Stimulated activated CD4-positive, alpha-beta T cell treated with anti-CD3 and anti-CD28 coated beads, Interleukin-12 subunit alpha, Interleukin-12 subunit beta, amount 100 ng/mL, for 48 hours (primary cell): ENCODE measurements at places on chromosomes 1 and 21.
A peak's percentile ranks its signal among the peaks of the same experiment; 100 is the strongest.

DNA sequence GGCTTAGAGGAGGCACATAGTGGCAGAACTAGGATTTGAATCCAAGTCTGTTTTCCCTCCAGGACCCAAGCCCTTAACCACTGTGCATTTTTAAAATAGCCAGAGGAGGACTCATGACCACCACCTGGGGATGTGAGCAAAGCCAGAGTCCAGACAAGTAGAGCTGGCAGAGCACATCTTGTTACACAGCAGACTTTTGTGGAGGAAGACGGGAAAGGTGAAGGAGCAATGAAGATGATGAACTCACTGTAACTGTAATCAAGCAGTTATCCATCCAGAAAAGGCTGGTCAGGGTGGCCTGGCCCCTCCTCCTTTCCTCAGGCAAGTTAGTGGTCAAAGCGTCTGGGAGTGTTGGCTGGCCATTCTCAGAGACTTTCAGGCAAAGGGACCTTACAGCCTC, 50.9 kb downstream of the SLC44A3 start:
- DNase-seq, result no peak

GRCh38 chr21:27423906-27424595, 457.2 kb upstream of the ADAMTS5 start:
- DNase-seq, result no peak

- DNase-seq, result no peak
These were observed 2.8 kb upstream of the SERINC2 start for GRCh38 chr1:31409946-31410858.

- DNase-seq, result no peak
These were observed 70.0 kb downstream of the SCCPDH start for GRCh38 chr1:246794048-246794827.

- no peak for DNase-seq
These were observed 82.4 kb downstream of the PLXNA2 start for GRCh38 chr1:208161656-208162375.

DNA sequence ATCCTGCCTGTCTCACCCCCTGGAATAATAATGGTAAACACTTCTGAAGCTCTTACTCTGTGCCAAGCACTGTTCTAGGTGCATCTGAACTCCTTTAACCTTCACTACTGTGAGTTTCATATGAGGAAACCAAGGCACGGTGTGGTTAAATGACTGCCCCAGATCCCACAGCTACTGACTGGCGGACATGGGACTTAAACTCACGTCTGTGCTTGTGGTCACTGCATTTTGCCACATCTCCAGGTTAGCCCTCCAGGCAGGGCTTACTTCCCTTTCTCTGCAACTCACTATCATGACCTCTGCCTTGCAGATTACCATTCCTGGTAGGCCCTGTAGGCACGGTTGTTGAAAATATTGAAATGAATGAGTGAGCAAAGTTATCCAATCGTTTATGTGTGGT, 83.4 kb downstream of the ADSS2 start:
- DNase-seq, result no peak

DNA sequence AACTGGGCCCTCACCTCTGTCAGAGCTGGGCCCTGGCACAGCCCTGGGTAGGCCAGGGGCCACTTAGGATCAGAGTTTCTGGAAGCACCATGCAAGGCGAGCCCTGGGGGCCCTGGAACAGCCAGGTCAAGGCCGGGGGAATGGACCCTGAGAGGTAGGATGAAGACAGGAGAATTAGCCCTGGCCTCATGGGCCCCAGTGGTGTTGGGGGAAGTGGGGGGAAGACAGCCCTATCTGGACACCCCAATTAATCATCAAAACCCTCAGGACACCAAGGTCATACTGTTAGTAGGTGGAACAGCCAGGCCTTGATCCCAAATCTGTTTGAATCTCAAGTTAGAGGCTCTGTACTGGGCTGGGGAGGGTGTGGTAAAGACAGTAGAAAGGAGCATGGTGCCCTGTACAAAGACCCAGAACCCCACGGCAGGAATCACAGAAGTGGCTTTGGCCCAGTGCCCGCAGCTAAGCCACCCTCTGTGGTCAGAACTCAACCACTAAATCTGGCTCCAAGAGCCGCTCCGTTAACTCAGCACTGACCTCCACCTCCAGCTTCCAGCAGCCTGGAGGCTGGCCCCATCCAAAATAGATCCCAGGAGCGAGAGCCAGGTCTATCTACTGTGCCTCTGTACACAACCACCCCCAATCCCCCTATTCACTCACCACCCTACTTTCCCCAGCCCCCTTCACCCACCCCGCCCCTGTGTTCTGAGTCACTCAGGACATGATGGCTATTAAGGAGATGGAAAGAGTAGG, 14.0 kb upstream of the TRIM63 start:
- no peak for DNase-seq

GRCh38 chr1:115654663-115655305, 13.0 kb downstream of the VANGL1 start:
- DNase-seq, result no peak

GRCh38 chr1:27603309-27603680, 649 bp downstream of the AHDC1 start:
- no peak for DNase-seq

GRCh38 chr1:116916533-116917445, 7.1 kb downstream of the PTGFRN start:
- DNase-seq, result no peak

GRCh38 chr1:179815641-179816040, 62.0 kb downstream of the TOR1AIP2 start:
- no peak for DNase-seq

DNA sequence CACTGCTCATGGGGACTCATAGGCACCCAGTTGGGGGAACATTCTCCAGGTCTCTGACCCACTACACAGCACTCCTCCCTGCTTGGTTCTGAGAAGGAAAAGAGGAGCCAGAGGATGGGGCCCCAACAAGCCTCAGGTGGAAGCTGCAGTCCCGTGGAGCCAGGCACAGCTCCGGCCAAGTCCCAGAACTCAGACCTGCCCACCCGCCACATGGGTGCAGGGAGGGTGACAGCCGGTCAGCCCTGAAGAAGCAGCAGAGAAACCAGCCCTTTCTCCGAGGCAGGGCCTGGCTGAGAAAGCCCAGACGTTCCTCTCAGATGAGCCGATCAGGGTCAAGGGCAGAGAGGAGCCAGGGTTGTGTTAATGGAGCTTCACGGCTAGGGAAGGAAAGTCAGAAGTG, 106.5 kb downstream of the PRDM16 start:
- no peak for DNase-seq

- DNase-seq, result no peak
These were observed 503.6 kb downstream of the MRPL39 start for GRCh38 chr21:25103500-25104207.

GRCh38 chr1:15680561-15681348, 3.4 kb upstream of the PLEKHM2 start:
- DNase-seq, result no peak

- DNase-seq, result no peak
These were observed 123.0 kb upstream of the PTBP2 start for GRCh38 chr1:96598416-96599168.

GRCh38 chr1:244834543-244835275, 749 bp upstream of the COX20 start:
- DNase-seq, result peak; percentile 85

- DNase-seq, result no peak
These were observed 111.1 kb downstream of the NEK7 start for GRCh38 chr1:198267921-198268320.

GRCh38 chr1:68958958-68959357, 462.1 kb upstream of the DEPDC1 start:
- no peak for DNase-seq

- no peak for DNase-seq
These were observed 153.9 kb upstream of the GREM2 start for GRCh38 chr1:240765732-240766363.

DNA sequence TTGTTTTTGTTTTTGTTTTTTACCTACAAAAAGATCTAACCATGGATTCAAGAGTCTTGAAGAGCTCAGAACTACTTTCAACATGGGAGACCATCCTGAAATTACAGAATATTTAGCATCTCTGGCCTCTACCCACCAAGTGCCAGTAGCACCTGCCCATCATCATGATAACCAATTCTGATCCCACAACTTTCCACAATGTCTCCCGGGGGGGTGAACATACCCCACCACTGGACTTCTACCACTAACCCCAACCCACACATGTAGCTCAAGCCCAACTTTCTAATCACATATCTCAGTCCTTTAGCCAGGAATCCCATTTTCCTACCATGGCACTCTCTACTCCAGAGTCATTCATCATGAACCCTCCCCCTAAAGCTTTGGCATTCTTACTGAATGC, 15.7 kb upstream of the IFNAR2 start:
- DNase-seq, result no peak

- no peak for DNase-seq
These were observed 122.3 kb upstream of the GRIK3 start for GRCh38 chr1:37156646-37157045.

GRCh38 chr1:84715342-84716019, 25.2 kb upstream of the SSX2IP start:
- DNase-seq, result no peak

- DNase-seq, result no peak
These were observed 24.9 kb upstream of the CTBS start for GRCh38 chr1:84598846-84599741.

DNA sequence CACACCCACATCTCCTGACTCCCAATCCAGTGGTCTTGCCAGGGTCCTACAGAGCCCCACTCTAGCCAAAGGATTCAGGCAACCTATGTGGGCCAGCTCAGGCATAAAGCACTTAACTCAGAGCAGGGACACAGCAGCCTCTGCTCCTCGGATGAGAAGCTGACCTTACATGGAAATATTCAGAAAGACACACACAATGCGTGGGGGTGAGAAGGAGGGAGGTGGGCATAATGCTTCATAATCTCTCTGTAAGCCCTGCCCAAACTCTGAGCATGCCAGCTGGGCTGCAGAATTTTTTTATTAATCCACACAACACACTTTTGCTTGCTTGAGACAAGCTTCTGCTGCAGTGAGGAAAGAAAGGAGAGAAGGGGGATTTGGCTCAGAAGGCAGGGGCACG, 21.6 kb downstream of the KCND3 start:
- DNase-seq, result no peak

DNA sequence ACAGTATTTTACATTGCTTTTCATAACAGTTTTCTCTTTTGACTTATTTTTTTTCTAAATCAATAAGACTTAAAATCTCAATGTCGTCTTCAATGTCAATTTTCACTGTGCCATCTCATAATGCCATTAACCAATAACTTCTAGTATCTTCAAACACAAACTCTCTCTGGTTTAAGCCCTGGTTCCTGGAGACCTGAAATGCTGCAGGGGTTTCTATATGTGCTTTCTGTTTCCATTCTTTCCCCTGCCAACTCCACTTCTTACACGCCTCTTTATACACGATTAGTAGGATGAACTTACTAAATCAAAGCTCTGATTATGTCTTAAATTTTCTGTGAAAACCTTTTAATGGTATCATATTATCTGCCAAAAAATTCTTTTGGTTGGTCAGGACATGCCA, 191.4 kb downstream of the AMY1C start:
- DNase-seq, result no peak
